ACHN (cell line): ENCODE measurements at places on chromosomes 6 and 20.

GRCh38 chr20:2463616-2464365, 6.8 kb downstream of the SNRPB start:
- DNase-seq: no peak

- no peak for DNase-seq
Observed at GRCh38 chr6:53035549-53036213, 29.5 kb upstream of the FBXO9 start.

DNA sequence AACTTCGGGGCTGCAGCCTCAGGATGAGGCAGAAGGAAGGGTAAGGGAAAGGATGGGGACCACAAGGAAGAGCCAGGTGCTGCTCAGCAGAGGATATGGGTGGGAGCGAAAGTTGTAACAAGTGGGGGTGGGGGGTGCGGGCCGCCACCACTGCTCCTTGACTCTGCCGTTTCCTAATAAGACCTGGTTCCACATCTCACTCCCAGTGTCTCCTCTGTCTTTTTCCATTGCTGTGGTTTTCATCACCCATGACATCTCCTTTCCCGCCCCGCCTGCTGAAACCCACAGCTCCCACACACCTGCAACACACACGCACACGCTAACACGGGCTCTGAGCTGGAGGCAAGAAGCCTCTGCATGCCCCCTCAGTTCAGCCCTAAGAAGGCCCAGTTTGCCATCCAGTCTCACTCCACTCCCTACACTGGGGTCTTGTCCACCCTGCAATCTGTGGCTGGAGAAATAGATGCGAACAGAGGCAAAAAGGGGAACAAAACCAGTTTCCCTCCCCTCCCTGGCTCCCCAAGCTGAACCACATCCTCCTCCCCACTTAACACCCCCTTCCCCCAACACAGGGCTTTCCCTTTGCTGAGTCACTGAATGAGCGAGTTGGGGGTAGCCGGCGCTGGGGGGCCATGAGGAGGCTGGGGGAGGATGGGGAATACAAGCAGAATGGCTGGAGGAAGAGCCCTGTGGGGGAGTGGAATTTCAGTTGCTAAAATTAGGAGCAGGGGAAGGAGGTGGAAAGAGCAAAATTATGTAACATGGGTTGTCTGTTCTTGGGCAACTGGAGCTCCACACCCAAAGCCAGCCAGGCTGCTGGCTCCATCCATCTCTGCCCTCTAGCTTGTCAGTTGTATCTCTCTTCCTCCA, 11.5 kb downstream of the NFKBIL1 start:
- DNase-seq: no peak

DNA sequence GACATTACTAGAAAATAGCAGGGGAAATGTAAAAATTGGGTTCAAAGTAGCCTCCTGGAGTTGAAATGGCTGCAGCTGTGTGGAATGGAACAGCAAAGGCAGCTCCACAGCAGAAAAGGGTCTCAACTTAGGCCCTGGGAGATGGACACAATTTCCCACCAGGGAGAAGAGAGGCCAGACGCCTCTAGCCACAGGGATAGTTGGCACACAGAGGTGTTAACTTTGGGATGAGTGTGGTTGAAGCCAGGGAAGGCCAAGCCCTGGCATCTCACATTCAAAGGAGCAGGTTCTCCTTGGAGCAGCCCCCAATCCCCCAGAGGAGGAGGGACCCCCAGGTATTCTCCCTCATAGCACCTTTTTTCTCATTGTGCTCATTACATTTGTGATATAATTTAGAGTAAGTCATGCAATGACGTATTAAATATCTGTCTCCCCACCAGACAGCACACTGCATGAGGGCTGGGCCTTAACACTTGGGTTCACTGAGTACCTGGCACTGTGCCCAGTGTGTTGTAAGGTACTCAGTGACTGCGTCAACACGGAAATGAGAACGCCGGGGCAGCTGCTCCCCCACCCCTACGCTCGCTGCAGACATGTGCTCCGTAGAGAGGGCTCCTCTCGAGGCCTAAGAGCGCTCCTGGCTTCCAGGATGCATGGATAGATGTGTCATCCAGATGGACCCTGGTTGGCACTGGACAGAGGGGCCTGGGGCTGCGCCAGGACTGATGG, 76.0 kb upstream of the CD93 start:
- peak; percentile 19 for DNase-seq

GRCh38 chr6:32379545-32379944, 7.8 kb upstream of the TSBP1 start:
- DNase-seq: no peak

- DNase-seq: no peak
Observed at GRCh38 chr20:48006036-48006833, 221.0 kb upstream of the SULF2 start.

GRCh38 chr6:141467041-141467440, 665.7 kb upstream of the GJE1 start:
- DNase-seq: no peak

DNA sequence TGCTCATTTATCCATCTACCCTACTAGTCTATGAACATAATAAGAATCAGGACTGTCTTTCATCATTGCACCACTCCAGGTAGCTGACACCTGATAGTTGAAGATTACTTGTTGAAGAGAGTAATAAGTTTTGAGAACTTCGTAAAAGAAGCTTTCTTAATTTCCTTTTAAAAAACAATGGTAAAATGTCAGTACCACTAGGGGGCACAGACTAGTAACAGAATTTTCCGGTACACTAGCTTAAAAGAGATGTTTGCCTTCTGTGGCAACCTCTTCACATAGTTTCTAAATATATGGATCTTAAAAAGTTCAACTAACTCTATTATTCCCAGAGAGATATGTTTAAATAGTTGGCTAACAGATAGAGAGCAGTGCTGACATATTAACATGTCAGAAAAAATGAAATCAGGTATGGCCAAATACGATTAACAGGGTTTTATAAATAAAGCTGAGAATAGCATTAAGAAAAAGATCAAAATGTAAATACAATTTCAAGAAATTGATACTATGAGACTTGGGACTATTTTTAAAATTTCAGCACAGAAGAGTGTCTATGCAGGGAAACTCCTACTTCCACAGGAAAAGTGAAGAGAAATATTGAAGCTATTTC, 5.4 kb upstream of the KCNQ5 start:
- DNase-seq: peak; percentile 49

DNA sequence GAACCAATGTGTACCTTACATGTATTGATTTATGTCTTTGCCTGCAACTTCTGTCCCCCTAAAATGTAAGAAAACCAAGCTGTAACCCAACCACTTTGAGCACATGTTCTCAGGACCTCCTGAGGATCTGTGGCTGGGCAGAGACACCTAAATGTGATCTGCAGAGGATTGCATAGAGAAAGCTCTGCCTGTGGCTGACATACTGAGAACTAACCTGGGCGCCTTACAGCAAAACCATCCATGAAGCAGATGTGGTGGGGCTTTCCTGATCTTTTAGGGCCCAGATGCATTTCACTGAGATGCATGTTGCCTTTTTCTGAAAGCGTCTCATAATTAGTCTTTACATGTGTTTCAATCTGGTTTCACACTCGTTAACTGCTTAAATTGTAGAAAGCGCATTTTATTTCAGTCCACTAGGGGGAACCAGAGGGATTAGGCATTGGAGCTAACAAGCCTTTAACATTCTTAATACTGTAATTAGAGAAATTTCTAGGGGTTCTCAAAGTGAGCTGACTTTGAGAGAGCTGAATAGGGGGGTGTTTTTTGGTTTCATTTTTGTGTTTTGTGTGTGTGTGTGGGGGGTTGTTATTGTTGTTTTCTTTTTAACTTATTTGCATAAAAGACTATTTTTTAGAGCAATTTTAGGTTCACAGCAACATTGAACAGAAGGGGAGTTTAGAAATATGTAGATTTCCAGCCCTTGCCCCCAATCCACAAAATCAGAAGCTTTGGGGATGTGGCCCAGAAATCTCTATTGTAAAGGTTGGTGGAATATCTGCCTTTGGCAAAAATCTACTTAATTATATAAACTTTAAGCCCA, 50.9 kb upstream of the FAM184A start:
- peak; percentile 64 for DNase-seq

- DNase-seq: peak; percentile 82
Observed at GRCh38 chr6:42075159-42075838, 25.0 kb downstream of the TAF8 start.

DNA sequence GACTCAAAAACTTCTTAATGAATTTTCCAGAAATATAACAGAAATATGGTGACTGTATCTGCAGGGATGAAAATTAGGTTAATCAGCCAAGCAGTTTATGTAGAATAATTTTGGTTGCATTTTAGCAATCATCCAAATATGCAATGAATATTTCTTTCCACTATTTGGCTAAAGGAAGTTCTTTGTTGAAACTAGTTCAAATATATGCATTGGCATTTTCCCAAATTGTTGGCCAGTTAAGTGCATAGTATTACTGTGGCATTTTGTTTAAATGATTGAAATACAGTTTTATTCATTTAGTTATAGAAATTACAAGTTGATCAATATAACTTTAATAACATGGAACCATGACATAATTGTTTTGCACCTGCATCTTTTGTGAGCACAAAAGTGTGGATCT, 115.5 kb downstream of the DOK5 start:
- DNase-seq: no peak

DNA sequence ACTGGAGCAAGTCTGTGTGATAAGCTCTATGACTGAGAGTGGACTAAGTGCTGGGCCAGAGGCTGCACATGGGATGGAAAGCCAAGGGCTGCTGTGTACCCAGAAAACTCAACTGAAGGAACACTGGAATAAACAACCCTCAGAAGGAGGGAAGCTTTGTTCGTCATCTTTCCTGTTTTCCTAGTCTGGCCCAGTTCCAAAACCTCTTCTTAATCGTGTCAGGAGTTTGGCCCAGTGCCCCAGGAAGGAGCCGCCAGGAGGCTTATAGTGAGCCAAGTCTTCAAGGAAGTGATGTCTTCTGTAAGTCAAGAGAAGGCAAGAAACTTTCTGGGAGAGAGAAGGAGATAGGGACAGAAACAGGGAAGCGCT, 23.3 kb upstream of the TOP1 start:
- DNase-seq: peak; percentile 49

- DNase-seq: no peak
Observed at GRCh38 chr6:94026575-94026974, 607.2 kb upstream of the EPHA7 start.

DNA sequence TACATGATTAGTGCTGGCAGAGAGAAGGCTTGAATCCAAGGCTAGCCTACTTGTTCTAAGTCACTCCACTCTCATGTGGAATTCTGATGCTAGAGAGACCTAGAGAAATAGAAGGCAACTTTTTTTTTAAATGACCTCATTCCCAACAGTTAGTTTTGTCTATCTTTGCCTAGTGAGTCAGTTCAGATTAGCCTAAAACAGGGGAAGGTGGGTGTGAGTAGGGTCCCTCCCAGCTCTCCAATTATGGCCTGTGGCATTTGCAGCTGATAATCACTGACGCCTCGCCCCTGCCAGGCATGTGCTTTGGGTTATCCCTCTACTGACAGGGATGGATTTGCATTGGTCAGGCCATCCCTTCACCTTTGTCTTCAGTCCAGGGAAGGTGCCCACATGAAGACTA, 13.6 kb downstream of the TXLNB start:
- no peak for DNase-seq

- DNase-seq: no peak
Observed at GRCh38 chr20:58776109-58776508, 74.6 kb downstream of the GNAS-AS1 start.

DNA sequence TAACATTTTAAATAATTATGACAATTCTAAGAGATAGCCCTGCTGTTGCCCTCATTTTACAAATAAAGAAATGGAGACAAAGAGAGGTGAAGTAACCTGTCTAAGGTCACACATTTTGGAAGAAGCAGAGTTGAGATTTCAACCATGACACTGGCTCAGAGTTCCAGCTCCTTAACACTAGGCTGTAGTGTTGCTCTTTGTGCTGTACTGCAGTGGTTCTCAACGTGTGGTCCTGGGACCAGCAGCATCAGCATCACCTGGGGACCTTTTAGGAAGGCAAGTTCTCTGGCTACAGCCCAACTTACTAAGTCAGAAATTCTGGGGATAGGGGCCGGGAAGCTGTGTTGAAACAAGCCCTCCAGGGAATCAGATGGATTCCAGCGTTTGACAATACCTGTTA, 62.4 kb upstream of the FERMT1 start:
- DNase-seq: no peak

GRCh38 chr6:43124481-43124880, 46.6 kb upstream of the SRF start:
- no peak for DNase-seq

DNA sequence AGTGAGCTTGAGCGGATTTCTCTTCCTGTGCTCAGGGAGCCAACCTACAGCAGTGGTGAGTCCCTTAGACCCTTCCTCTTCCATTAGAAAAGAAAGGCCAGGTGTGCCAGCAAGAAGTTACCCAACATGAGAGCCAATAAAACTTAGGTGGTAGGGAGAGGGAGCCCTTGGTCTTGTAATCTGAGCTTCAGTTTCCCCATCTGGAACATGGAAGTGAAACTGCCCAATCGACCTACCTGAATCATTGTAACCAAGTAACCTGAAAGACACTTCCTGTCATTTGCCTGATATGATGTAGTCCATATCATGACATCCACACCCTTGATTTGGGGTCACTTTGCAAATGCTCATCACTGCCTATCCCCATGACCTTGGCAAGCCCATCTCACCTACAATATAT, 66.4 kb downstream of the MDGA1 start:
- DNase-seq: no peak

DNA sequence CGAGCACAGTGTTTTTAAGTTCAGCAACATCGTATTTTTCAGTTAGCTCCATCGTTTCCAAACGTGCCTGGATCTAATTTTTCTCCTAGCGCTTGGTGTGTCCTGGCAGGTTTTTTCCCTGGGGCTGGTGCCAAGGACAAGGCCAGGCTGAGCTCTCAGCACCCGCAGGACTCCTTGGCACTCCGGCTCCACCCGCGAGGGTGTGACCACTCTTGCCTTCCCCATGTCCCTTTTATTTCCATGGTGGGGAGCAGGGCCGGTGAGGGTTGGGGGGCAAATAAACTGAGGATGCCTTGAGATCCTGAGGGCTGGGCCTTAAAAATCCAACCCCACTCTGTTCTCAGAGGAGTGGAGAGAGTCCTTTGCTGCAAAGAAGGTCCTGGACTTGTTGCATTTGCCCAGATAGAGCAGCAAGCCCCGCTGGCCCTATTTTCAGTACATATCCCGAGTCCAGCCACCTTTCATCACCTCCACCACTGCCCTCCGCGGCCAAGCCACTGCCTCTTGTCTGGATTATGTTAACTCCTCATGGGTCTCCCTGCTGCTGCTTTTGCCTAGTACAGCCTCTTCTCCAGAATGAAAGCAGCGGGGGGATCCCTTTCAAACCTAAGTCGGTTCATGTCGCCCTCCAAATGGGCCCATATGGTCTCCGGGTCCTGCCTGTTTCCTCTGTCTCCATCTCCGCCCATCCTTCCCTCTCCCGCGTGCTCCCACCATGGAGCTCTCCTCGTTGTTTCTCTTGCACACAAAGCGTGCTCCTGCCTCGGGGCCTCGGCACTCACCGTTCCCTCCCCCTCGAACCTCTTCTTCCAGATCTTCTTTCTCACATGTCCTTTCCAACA, 4.5 kb upstream of the RAB44 start:
- no peak for DNase-seq
